ENCODE measurements at places on chromosomes 16 and 17.

DNA sequence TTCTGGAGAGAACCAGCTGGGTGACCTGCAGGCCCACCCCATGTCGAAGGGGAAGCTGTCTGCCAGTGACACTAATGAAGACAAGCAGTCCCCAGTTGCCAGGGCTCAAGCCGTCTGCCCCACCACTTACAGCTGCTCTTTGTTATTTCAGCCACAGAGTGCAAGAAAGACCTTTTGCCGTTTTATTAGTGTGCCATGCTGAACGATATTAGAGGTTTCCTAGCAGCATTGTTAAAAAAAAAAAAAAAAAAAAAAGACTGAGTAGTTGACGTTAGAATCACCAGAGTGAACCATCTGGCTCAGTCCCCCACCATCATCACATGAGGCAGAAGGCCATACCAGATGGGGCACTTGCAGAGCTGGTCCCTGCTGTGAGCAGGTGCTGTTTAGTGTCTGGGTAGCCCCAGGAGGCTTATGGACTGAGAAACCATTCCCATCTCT is 26.5 kb upstream of the SLC39A11 start:
- DNase-seq, result no peak

- no peak for DNase-seq
Measured at GRCh38 chr17:38547444-38547843, 58.3 kb downstream of the SRCIN1 start.

DNA sequence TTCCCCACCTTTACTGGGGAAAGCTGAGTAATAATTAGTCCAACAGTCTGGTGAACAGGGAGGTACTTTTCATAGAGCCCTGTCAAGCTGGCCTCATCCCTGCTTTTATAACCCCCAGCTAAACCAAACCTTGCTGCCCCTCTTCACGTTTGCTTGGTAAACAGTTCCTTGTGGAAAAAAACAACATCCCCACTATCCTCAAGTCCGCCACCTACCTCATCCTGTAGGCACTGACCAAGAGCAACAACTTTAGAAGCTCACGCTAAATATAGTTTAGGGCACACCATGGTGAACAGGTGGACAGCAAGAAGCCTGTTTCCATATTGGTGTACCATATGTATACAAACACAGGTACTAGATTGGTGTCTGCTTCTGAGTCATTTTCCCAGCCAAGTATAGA is 16.5 kb downstream of the NFE2L1 start:
- DNase-seq, result no peak

- DNase-seq, result peak; percentile 88
Measured at GRCh38 chr17:36127199-36127893, 23.7 kb downstream of the CCL4 start.

DNA sequence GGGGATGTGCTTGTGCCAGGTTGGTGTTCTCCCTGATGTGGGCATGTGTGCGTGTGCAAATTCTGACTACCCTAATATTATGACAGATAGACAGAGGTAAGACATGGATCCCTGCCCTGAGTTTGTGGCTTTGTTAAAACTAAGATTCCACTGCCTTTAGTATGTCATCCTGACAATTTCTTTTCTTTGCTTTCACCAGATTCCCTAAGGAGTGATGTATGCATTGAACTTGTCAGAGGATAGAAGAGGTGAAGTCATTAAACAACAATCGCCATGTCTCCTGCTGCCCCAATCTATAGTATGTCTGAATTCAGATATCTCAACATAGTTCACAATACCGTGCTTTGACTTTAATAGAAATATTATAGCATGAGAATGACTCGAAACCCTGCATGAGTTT is 137.1 kb upstream of the ELAC2 start:
- DNase-seq, result no peak

DNA sequence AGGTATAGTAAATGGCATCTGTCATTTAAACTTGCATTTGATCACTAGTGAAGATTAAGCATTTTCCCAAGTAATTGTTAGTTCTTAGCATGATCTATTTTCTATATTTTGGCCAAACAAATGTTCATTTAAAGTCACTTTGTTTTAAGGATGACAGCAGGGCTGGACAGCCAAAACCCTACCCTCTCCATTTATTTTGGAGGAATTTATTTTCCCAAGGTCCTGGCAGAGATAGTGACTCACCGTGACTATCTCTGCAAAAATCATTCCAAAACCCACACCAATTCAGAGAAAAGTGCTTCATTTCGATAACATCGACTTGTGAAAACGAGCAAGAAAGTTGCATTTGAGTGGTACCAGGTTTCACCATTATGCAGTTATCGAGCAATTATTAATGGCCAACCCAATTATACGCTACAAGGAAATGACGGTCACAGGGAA is 665 bp upstream of the AKAP1 start:
- no peak for DNase-seq

GRCh38 chr16:65097296-65097695 is 24.6 kb downstream of the CDH11 start:
- no peak for DNase-seq

- DNase-seq, result no peak
Measured at GRCh38 chr17:48645639-48646182, 19.6 kb upstream of the HOXB9 start.

GRCh38 chr17:79837888-79838521 is 1.2 kb downstream of the CBX4 start:
- no peak for DNase-seq

GRCh38 chr16:52035436-52035835 is 511.5 kb downstream of the TOX3 start:
- no peak for DNase-seq

DNA sequence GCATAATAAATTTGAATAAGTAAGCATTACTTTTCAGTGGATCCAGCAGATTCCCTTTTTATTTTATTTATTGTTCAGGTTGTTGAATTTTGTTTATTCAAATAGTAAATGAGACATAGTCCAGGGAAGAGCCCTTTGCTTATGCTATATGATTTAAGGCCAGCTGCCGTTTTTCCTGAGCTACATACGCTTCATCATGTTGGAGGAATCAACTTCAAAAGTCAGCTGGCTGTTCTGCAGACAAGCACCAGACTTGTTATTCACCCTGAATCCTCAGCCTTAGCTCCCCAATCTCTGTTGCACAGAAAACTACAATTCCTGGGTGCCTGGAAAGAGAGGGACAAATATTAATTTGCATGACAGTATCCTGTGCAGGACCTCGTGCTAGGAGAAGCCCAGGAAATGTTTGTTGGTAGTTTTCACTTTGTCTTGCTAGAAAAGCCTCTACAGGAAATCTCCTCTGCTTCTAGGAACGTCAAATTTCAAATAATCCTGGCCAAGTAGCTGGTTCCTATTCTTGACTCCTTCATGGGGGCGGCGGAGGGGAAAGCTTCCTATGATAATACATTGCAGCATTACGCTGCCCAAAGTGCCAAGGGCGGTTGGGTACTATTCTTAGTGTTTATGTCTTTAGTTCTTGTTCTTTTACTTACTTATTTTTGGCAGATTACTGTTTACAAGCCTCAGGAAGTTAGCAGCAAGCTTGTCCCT is 101.6 kb downstream of the PRKCA start:
- no peak for DNase-seq

GRCh38 chr17:46121841-46122485 is 71.3 kb downstream of the KANSL1 start:
- no peak for DNase-seq

DNA sequence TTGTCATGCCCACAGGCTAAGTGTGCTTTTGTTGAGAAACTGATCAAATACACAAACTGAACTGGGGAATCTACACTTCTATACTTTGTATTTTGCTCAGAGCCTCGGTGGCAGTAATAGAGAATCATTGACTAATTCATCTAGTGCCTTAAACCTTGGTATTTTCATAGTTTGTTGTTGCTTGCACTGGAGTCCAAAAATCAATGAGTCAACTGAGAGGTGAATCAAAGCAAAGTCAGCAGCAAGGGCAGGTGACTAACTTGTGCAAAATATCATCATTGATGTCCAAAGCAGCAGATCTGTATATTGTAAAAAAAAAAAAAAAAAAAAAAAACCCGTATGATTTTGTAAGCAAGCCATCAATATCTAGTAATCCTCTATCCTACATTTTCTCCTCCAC is 296.4 kb downstream of the MAP2K6 start:
- DNase-seq, result no peak

DNA sequence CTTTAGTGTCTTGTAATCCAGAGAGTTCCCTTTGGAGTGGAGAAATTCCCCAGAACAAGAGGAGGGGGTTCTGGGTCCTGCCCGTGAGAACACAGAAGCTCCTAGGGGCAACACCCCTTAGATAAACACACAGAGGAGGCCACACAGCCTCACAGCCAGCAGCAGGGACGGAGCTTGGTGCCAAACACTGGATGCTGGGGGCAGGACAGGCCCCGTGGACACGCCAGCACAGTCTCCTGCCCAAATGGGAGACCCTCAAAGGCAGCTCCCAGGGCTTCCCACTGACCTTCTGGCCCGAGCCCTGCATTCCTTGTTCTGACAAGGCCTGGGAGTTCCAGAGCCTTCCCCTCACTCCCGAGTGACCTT is 31.8 kb upstream of the JPH3 start:
- no peak for DNase-seq

DNA sequence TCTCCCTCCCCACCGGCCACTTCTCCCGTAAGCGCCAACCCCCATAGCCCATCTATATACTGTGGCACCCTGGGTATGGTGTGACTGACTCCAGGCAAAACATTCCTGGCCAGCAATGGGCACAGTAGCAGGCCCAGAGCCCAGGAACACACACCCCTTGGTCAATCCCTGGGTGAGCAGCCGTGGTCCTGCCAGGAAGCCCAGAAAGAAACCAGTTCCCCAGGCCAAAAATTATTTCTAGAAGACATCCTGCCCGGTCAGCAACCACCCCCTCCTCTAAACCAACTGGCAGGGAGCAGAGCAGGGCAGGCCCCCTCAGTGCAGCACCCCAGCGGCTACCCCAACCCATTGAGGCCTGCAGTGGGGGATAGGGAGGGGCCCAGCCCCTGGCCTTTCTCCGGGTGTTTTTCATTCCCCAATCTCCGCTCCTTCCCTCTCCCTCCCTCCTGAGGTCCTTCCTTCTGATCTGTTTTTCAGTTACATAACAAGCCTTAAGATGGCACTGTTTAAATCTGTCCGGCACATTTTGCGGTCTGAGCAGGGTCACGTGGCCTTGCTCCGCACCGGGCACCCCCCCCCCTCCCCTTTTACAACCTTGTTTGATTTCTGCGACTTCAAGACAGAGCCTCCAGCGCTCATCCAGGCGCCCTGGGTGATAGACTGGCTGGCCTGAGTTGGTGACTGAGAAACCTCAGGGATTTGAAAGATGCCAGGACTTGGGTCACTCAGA is 2.0 kb downstream of the NPTX1 start:
- no peak for DNase-seq

GRCh38 chr16:69769404-69769803 is 7.3 kb downstream of the WWP2 start:
- DNase-seq, result no peak

- DNase-seq, result no peak
Measured at GRCh38 chr17:8444494-8444893, 8.8 kb downstream of the NDEL1 start.

- DNase-seq, result no peak
Measured at GRCh38 chr17:4946312-4946976, 1.9 kb downstream of the PFN1 start.

GRCh38 chr17:40338941-40339649 is 25.4 kb downstream of the GJD3 start:
- no peak for DNase-seq

GRCh38 chr17:76578376-76578775 is 7.3 kb downstream of the ST6GALNAC2 start:
- no peak for DNase-seq

GRCh38 chr16:6605490-6605889 is 727.2 kb upstream of the RBFOX1 start:
- no peak for DNase-seq

DNA sequence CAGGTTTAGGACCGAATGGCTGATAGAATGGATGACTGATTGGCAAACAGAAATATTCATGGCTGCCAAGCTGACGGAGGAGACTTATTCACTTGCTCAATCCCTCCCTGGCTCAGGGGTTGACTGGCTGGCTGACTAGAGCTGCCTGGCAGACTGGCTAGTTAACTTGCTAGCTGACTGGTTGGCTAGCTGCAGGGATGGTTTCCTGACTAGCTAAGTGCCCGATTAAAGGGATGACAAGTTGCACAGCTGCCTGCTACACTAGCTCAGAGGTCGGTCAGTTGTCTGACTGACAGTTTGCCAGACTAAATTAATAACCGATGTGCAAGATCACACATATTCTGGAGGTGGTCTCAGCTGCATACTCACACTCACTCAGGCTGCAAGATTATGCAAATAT is 1208.4 kb upstream of the CDH8 start:
- DNase-seq, result no peak

DNA sequence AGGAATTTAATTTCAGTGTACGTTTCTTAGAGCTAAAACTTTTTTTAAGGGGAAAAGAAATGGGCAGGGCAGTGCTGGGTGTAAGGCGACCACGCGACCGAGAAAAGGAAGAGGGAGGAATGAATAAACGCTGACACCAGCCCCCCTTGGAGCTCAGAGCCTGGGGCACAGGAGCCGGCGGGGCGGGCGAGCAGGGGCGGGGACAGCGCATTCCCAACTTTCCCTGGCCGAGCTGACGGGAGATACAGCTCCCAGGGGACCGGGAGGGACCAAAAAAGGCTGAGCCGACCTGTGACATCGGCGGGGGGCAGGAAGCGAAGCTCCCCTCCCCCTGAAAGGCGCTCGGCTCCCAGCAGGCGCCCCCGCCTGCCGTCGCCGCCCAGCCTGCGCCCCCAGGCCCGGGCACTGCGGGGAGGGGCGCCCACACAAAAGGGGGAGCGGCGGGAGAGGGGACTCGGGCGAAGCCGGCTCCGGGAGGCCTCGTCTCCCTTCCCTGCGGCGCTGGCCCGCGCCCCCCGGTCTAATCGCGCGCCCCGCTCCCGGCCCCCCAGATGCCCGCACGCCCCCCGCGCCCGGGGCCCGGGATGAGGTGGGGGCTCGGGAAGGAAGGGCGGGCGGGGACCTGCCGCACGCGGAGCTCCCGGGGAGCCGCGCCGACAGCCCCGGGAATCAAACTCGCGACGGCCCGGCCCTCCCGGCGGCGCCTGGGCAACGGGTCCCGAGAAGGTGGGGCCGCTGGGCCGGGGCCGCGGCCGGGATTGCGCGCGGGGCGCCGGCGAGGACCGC is 622 bp downstream of the CUEDC1 start:
- no peak for DNase-seq

DNA sequence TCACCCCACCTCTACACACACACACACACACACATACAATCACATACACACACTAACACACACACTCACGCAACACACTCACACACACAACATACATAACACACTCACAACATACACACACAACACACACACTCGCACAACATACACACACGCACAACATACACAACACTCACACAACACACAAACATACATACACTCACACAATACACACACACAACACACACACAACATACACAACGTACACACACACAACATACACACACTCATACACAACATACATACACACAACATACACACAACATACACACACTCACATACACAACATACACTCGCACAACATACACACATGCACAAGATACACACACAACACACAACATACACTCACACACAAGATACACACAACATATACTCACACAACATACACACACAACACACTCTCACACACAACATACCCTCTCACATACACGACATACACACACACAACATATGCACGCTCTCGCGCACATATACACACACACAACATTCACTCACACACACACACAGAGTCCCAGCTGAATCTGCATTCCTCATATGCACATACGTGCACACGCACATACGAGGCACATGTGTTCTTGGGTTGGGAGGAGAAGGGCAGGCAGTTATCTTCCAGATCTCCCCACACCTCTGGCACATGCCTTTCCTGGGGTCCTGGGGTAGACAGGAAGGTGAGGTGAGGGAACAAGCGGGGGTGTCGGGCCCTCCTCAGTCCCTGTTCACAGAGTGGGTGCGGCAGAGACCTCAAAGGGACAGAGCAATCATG is 1.1 kb downstream of the ASGR2 start:
- DNase-seq, result no peak
